ENCODE measurements at places on chromosomes 16 and 17.

GRCh38 chr16:88938777-88939244 lies 38.2 kb downstream of the CBFA2T3 start:
- no peak for DNase-seq

GRCh38 chr16:53090591-53091411 lies 36.0 kb downstream of the CHD9 start:
- DNase-seq: no peak

DNA sequence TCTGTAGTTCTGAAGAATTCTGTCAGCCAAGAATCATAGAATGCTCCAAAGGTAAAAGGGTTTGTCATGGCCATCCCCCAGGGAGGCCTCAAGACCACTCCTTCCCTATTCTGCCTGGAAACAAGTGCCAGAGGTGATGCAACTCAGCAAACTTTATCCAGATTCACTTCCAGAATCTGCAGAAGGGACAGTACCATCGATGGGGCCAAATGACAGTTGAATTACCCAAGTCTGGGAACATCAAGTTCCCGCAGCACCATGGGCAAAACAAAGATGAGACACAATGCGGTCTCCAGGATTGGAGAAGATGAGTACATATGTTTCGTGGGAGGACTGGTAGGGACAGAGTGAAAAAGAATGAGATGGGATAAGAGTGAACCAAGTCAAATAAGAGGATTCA lies 13.7 kb upstream of the TAT start:
- DNase-seq: no peak

- DNase-seq: no peak
Observed at GRCh38 chr17:77322514-77323412, 182.0 kb downstream of the SEC14L1 start.

DNA sequence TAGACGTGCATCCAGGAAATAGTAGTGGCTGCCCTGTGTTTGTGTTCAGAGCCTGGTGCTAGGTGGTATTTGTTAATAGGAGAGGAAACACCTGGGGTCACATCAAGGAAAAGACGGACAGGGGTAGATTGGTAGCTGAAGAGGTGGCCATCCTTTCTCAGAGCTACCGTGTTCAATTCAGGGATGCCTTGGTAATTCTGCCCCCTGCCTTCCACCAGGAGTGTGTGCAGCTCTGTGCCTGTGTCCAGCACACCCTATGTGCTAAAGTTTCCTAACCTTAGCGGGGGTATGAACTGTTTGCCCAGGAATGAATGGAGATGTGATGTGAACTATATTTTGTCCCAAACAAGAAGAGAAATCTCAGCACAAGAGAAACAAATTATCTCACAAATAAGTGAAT lies 174.1 kb upstream of the MPHOSPH6 start:
- DNase-seq: no peak

DNA sequence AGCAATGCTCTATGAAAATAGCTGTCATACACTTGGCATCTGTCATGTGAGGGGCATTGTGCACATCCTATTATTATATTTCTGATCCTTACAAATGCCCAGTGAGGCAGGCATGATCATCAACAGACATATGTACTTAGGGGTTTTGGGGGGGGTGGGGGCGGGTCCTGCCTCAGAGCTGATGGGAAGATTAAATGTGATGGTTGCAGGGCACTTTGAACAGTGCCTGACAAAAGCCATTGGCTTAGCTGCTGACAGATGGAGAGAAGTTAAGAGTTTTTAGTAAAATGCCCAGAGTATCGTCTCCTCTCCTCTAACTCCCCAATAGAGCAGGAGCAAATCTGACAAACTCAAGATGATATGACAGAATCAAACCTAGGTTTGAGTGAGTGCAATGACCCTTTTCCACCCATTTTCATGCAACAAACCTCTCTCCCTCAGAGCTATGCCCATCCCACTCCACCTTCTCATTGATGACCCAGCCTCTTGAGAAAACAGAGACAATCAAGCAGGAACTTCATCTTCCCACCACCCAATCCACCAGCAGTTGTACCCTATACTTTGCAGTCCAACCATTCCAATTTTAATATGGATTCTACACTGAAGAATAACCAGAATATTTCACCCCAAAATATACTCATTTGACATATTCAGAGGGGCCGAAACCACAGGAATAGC lies 4.8 kb downstream of the KLHL11 start:
- no peak for DNase-seq

GRCh38 chr17:56699186-56699894 lies 105.8 kb downstream of the NOG start:
- no peak for DNase-seq

- DNase-seq: no peak
Observed at GRCh38 chr16:30359871-30360170, 4.7 kb upstream of the CD2BP2 start.

- no peak for DNase-seq
Observed at GRCh38 chr17:80425835-80426426, 11.0 kb downstream of the ENDOV start.

- DNase-seq: no peak
Observed at GRCh38 chr16:86800894-86801293, 222.5 kb downstream of the FOXL1 start.

DNA sequence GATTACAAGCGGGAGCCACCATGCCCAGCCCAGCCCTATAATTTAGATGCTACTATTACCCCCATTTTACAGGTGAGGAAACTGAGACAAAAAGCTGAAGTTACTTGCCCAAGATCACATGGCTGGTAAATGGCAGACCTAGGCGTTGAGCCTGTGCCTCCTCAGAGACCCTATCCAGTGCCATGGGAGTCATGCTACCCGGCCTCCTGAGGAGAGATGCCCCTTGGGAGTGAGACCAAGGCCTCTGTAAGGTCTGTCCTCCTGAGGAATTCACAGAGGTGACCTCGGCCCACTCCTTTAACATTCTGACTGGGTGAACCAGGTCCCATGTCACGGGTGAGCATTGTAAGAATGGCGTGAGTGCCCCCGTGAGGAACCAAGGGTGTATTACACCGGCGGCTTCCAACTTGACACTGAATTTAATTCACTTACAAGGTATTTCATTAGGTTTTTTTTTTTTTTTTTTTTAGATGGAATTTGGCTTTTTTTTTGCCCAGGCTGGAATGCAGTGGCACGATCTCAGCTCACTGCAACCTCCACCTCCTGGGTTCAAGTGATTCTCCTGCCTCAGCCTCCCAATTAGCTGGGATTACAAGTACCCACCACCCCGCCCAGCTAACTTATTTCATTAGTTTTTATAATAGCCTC lies 95.7 kb downstream of the ABCC6 start:
- peak; percentile 35 for DNase-seq

GRCh38 chr16:69424935-69425784 lies 741 bp downstream of the CYB5B start:
- DNase-seq: no peak

DNA sequence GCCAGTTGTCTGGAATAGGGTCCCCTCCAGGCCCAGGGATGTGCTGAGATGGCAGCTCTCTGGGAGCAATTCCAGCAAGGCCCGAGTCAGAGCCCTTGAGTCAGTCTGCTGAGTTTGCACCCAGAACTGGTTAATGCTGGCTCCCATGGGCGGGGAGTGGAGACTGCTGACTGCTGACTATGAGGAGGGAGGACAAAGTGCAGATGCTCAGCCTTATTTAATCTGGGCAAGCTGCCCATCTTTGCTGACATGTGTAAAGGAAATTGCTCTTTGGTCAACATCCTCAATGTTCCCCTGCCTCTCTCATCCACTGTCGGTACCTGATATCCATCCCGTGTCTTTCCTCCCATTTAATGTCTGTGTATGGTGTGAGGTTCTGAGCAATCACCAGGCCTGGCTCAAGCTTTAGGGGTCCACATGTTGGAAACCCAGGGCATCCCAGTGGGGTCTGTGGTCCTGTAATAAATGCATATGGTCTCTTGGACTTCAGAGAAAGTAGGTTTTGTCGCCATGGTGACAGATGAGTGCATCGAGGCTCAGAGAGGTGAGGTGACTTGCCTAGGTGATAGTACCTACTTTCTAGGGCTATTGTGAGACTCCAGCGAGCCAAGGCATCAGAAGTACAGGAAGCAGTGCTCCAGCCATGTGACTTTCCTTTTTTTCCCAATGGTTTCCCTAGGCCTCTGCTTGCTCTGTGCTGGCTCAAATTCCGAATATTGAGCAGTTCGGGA lies 20.0 kb upstream of the RNF135 start:
- no peak for DNase-seq

- DNase-seq: no peak
Observed at GRCh38 chr17:2901582-2901981, 105.3 kb downstream of the RAP1GAP2 start.

GRCh38 chr16:4190712-4191333 lies 51.1 kb downstream of the SRL start:
- DNase-seq: no peak

DNA sequence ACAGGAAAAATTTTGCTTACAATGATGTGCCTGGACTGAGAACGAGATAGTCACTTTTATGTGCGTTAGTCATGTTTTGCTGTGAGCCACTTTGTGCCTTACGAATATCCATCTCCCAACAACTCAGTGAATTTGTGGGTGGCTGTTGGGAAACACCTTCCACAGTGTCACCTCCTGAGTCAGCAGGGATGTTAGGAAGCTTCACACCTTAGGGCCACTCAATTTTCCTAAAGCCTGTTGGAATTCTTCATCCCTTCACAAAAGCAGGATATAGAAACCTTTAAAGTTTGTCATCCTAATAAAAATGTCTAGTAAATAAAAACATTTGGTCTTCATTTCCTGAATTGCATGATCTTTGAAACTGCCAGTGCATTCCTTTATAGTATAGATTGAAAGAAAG lies 4.3 kb upstream of the KRTAP3-1 start:
- no peak for DNase-seq

DNA sequence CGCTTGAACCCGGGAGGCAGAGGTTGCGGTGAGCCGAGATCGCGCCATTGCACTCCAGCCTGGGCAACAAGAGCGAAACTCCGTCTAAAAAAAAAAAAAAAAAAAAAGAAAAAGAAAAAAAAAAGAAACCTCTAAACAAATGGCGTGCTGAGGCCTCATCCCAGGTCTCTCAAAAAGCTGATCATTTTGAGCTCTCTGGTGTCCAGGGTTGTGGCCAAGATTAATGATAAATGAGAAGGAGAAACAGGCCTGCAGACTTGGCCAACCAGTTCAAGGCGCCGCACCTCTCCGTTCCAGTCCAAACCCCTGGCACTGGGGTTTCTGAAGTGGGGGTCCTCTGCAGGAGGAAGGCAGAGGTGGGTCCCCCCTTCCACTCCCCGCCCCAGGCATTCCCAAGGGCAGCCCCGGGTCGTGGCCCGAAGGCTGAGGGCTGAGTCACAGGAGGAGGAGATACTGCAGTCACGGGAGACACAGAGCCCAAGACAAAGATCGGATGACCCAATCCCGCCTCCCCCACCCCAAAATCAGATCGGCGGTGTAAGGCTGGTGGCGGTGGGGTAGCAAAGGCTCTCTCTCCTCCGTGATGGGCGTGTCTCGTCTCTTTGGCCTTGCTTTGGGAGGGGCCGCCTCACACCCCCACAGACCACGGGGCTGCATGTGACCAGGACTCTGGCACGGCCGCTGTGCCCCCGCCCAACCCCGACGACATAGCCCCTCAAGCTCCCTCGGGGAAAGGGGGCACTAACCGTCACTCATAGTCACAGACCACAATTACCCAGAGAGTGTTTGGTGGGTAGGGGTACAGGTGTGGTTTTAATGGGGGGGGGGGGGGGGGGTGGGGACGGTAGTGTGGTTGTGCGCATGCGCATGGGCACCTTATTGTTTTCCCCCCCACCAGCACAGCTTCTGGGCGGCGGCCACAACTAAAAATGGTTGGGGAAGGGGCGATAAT lies 1.1 kb downstream of the VAT1 start:
- DNase-seq: no peak

DNA sequence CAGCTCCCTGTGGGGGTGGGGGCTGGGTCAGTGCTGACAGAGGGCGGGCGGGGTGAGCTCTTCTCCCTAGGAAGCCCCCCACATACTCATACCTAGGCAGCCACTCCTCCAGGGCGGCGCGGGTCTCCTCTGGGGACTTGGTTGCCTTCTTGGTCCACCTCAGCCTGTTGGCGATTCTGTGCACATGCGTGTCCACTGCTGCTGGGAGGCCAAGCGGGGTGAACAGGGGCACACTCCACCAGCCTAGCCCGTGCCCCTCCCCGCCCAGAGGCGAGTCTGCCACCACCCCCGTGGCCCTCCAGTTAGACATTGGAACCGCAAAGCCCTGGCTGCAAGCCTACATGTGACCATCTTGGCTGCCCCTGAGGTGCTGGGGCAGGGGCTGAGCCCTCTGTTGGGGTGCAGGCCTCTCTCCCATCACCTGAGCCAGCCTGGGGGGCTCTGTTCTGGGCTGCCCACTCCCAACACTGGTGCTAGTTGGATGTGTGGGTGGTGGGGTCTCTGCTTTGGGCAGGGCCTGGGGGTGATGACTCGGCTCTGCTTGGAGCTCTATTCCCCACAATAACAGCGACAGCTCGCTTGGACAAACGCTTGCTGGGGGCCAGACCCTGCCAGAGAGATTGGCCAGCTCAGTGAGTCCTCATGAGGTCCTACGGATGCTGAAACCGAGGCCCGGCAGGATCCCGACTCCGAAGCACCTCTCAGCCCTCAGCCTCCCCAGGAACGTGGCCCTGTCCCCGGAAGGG lies 7.4 kb downstream of the NTHL1 start:
- DNase-seq: no peak

- peak; percentile 74 for DNase-seq
Observed at GRCh38 chr16:55502801-55503366, 6.0 kb upstream of the LPCAT2 start.

DNA sequence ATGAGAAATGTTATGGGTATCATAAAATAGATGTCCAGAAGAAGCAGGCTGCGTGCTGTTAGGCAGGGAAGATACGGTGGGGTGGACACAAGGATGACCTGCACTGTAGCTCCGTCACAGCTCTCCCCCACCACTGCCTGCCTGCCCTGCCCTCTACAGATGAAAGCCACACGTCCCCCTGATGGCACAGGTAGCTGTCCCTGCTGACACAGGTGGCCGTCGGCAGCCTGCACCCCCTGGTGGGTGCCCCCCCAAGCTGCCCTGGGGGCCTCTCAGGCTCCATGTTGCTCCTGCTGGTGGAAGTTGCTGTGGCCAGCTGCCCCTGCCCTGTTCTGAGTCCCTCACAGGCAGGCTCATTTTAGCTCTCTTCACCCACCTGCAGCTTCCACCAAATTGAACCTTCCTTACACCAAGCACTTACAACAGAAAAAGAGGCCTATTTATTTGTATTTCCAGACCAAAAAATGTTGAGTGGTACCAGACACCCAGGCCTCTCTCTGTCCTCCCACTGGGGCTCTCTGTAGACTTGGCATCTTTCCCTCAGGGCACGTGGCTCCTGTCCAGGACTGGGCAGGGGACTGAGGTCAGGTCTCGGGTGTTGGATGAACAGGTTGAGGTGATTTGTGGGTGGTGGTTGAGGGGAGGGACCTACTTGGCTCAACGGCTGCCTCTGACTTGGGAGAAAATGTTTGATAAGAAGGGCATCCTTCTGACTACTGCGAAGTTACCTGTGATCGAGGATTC lies 50.1 kb upstream of the CACNG5 start:
- DNase-seq: no peak

GRCh38 chr16:81238296-81239011 lies at the start of gene BCO1:
Gene BCO1 (plus strand): TSS chr16:81238689. CDS start chr16:81238909, 220 bp downstream.
- DNase-seq: no peak
